Left hindlimb (tissue), 1 donor: ENCODE measurements at places on chromosomes 1 and 21.

- DNase-seq, result no peak
Measured at GRCh38 chr1:27726173-27727044, 648 bp downstream of the FAM76A start.

DNA sequence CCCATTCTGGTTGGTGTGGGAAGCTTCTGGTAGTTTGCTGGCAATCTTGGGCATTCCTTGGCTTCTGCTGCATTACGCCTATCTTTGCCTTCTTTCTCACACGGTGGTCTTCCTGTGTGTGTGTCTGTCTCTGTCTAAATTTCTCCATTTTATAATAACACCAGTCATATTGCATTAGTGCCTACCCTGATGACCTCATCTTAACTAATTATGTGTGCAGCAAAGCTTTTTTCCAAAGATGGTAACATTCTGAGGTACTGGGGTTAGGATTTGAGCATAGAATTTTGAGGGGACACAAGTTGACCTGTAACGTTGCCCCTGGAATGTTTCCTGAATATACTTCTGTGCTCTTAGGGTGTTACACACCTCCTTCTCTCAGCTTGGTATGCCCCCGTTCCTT is 77.1 kb downstream of the DYRK1A start:
- DNase-seq, result no peak

DNA sequence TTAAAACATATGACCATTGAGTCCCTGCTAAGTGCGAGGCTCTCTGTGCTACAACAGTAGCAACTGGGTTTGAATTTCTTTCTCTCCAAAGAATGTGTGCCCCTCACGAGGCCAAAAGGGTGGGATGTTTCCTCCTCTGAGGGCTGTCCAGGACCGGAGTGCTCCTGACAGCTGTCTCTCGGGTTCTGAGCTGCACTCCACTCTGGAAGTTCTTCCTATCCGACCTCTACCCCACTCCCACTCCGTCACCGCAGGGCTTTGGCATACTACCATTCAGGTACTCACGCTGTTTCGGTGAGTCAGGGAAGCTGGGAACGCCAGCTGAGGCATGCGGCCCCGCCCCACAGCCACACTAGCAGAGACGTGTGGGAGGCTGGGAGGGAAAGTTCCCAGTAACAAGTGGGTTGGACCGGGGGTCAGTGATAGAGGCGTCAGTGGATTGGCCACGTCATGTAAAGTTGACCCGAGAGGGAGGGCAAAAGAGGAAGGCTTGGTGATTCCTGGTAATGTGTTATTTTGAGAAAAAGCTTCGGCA is 705 bp upstream of the SLC50A1 start:
- DNase-seq, result peak; percentile 89

DNA sequence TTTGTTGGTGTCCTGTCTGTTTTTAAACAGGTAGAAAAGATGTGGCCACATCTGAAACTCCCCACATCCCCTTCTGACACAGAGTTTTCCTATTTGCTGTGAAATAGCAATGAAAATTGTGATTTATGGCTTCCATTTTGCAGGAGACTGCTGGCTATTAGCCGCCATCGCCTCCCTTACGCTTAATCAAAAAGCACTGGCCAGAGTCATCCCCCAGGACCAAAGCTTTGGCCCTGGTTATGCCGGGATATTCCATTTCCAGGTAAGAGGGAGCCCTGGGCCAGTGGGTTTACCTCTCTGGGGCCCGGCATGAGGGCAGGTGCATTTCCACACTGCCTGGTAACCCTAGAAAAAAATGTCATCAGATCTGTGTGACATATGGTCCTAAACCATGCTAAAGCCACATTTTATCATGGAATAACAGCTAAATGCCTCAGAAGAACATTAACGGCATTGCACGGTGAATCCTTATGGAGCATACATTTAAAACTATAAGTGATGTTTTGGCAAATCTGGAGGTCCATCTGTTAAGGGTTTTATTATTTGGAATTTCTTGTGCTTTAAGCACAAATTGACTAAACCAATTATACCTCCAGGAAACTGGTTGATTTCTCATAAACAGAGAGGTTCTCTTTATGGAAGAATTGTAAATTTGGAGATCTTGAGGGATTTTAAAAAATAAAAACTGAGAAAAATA is 12.3 kb downstream of the CAPN9 start:
- no peak for DNase-seq

- no peak for DNase-seq
Measured at GRCh38 chr21:39637197-39637970, 24.6 kb downstream of the B3GALT5 start.

GRCh38 chr1:47147047-47147785 is 10.0 kb downstream of the CYP4A22 start:
- no peak for DNase-seq

DNA sequence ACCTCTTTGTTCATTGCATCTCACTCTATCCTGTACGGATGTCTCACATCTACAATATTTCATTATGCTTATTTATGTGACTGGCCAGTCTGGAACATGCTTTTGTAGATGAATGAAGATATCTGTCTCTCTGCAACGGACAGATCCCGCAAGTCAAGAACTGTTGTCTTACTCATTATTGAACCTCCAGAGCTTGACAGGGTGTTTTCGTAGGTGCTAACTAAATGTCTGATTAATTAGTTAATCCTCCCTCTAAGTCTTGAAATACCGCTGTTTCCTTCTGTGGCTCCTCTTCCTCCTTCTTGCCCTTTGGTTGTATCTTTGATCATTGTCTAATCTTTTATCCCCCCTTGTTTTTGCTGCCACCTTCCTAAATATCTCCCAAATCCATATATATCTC is 3.2 kb upstream of the C1orf162 start:
- DNase-seq, result no peak

- peak; percentile 54 for DNase-seq
Measured at GRCh38 chr1:32208891-32209328, at the start of gene DCDC2B. TSS of gene DCDC2B (plus strand) at chr1:32209089. CDS start at chr1:32209094, 5 bp downstream.

GRCh38 chr1:179303200-179303785 is 9.7 kb downstream of the SOAT1 start:
- no peak for DNase-seq

- no peak for DNase-seq
Measured at GRCh38 chr1:110484801-110485200, 33.9 kb downstream of the PROK1 start.

DNA sequence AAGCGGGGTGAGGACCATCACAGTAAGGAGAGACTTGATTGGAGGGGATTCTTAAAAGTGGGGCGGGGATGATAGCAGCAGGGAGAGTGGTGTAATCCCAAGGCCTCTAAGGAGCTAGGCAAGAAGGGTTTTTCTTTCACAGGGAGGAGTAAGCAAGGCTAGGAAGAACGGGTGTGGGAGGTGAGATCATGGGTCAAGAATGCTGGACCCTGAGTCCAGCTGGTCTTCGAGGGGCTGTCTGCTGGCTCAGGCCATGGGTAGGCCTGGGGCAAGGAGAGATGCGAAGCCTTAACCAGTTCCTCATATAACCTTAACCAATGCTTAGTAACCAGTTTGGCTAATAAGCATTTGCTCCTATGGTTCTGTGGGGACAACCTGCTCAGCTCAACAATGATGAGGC is 599.1 kb downstream of the NPHP4 start:
- no peak for DNase-seq

DNA sequence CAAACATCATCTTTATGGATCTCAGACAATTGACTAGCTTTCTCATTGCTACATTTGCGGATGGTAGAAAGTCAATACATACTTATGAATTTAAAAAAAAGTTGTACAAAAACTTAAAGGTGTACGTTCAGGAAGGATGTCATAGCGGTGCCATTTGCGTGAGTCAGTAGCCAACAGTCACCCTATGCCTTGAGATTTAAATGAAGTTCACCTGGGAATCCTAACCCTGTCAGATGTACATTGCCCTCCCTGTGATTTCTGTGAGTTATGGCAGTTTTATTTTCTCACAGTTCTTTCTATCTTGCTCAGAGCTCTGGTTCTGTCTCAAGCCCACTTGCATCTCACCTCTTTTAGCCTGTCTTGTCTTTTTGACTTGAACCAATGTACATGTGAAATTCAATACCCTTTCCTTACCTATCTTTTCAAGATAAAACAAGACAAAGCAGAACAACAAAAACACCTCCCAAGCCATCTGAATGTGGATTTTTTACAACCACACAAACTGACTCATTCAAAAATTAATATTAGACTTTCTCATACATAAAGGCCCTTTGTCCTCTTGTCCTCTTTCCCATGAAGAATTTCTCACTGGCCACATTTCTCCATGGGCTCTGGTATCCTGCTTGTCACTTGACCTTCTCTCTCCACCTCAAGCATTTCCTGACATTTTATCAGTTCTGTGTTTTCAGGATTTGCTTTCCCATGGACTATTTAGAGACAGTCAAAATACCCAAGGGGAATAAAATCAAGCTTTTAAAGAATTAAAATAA is 25.3 kb upstream of the ZNF697 start:
- no peak for DNase-seq

DNA sequence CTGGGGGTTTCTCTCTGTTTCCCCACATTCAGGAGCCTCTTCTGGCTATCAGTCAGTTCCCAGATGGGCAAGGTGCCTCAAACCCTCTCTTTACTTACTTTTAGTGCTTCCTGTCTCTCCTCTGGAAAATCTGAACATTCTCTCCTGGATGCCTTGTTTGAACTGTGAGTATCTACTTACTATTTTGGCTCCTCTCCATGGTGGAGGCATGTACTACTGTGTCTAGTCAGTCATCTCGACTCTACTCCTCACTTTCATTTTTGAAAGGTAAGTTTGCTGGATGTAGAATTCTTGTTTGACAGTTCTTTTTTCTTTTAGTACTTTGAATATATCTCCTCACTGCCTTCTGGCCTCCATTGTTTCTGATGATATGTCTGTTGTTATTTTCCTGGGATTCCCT is 70.9 kb upstream of the FAM78B start:
- no peak for DNase-seq

- DNase-seq, result no peak
Measured at GRCh38 chr21:14737922-14738321, 191.8 kb upstream of the SAMSN1 start.

GRCh38 chr1:83715550-83715949 is 283.4 kb downstream of the TTLL7 start:
- DNase-seq, result no peak

- no peak for DNase-seq
Measured at GRCh38 chr1:56501426-56501825, 77.9 kb downstream of the PLPP3 start.

GRCh38 chr1:207824691-207825408 is 73.0 kb downstream of the CD46 start:
- DNase-seq, result no peak

- no peak for DNase-seq
Measured at GRCh38 chr1:116943438-116943837, 33.7 kb downstream of the PTGFRN start.

DNA sequence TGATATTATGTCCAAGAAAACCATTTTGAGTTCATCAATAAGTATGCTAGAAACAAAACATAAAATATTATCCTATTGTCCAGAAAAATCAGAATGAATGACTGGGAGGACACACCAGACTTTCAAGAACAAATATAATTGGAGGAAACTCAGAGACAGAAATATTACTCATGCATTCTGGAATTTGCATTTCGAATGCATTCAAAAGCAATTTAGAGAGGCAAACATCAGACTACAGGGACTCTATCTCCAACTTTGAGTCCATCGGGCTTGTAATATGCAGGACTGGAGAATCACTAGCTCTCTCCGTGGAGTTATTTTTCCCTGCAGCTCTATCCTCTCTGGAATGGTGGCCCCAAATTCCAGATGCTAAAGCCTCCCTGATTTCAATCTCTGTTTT is 161.8 kb downstream of the CDC42BPA start:
- no peak for DNase-seq

DNA sequence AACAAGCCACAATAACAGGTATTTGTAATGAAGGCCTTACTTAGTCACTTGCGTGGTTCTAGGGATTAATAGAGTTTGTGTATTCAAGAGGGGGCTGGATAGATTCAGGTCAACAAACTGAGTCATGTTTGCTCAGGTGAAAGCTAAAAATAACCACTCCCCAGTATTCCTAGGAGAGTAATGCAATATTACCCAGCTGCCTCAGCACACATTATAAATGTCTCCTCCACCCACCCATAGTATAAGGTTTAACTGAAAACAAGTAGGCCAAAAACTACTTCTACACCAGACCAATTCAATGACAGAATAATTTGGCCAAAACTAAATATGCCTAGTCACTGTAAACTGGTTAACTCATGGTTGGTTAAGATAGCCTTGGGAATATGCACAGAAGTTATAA is 34.4 kb downstream of the WLS start:
- no peak for DNase-seq

DNA sequence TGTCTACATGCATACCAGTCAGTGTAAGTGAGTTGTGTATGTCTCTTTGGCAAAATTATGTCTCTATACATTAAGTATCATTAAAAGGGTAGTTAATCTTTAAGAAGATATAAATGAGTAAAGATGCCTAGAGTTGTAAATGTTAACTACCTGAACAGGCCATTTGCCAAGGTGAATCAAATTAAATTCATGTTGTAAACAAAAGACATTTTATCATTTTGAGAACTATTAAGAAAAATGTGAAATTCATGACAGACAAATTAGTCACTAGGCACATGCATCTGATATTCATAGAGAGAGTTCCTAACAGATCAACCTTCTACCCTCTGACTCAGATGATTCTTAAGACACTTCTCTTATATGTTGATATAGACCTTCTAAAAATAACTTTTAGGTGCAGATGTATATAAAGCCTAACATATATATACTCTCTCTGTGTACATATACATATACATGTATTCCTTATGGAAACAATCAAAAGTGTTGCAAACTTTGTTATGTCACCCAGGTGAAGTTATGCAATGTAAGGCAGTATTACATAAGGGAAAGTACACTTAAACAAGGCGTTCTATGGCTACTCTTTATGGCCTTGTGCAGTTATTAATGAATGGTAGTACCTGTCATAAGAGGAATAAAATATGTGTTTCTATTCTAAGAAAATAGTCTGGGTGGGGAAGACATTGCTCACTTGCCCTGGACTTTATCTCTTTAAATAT is at the start of gene TMPRSS15:
TMPRSS15 (minus strand) TSS at position 51 of the 716 bp plus-strand sequence. CDS start 163 bp downstream, outside the sequence.
- DNase-seq, result no peak

GRCh38 chr1:202862679-202863560 is 26.0 kb downstream of the RABIF start:
- no peak for DNase-seq

- DNase-seq, result no peak
Measured at GRCh38 chr1:219159946-219160645, 13.6 kb upstream of the LYPLAL1 start.

GRCh38 chr1:153968000-153968363 is 280 bp downstream of the CREB3L4 start:
- DNase-seq, result peak; percentile 48

GRCh38 chr1:10785728-10786638 is 10.5 kb downstream of the CASZ1 start:
- no peak for DNase-seq

DNA sequence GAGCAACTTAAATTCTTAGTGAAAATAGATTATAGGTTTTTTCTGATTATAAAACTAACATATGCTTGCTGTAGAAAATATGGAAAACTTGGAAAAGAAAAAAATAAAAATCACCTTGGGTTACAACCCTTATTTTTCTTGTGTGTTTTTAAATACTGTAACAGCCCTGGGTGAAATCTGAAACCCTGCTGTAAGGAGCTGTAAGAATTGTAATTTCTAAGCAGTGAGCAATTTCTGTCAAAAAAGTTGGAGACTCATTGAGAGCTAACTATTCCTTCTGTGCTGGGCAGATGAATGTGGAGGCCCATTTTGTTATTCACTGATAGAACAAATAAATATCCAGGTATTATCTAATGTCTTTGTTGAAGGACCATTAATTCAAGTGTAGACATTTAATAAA is 42.6 kb downstream of the ADCY10 start:
- DNase-seq, result no peak
